BE2C (cell line): ENCODE measurements at places on chromosomes 4 and X.

DNA sequence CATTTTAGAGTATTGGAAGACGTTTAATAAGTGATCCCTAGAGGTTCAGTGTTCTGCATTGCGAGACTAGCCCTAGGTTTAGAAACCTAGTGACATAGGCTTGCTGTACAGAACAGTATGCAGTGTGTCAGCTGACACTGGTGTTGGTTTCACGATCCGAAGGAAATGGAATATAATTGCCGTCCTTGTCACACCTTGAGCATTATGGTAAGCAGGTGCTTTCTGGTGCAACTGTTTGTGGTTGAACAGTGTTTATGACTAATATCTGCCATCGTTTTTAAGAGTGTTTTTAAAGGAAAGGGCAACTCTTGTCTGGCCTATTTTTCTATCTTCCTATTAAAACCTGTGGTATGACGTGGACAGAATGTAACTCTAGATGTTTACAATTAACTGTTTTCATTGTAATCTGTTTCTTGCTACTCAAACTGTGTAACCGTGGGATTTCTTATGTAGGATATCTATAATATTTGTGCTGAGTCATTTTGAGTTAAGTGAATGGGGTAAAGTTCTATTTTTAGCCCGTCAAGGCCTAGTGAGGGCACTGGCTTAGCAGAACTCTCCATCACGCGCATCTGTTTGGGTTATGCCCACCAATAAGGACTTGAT lies 53.8 kb upstream of the TBC1D14 start:
- DNase-seq = no peak

GRCh38 chr4:179447308-179447707 lies 2005.1 kb upstream of the AGA start:
- DNase-seq = no peak

DNA sequence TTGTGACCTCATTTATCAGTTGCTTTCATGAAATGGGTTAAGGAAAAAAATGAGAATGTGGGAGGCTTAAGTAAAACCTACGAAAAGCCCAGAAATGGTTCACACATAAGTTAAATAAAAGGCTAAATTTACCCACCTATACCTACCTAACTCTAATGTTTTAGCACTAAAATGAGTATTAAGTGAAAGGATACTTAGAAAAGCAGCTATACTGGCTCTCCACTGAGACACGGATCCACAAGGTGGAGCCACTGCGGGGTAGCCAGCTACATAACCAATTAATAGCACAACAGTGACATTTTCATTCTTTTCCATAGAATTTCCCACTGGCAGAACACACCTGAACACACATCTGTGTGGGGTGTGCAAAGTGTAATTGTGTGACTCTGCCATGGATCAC lies 101.9 kb downstream of the MAML3 start:
- peak; percentile 68 for DNase-seq

GRCh38 chr4:171629182-171629581 lies 184.0 kb upstream of the GALNTL6 start:
- DNase-seq = no peak

- no peak for DNase-seq
These were observed 62.2 kb downstream of the RELL1 start for GRCh38 chr4:37623940-37624339.

- DNase-seq = no peak
These were observed 136.2 kb upstream of the HCCS start for GRCh38 chrX:10974920-10975319.

DNA sequence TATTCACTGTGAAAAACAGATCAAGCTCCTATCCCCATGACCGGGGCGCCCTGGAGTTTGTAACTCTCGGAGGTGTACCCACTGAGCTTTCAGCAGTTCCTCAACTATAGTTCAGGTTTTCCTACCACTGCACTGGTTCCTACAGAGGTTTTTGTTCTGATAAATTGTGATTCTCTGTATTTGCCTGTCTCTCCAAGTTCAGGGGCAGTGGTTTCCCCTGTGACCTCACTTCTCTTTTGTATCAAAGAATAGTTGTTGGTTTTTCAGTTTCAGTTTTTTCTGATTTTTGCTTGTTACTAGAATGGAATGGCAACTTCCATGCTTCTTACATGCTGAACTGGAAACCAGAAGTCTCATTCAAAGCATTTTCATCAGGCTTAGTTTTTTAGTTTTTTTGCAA lies 56.8 kb upstream of the PLS3 start:
- DNase-seq = no peak

GRCh38 chr4:1192091-1192492 lies 19.7 kb upstream of the SPON2 start:
- peak; percentile 38 for DNase-seq

DNA sequence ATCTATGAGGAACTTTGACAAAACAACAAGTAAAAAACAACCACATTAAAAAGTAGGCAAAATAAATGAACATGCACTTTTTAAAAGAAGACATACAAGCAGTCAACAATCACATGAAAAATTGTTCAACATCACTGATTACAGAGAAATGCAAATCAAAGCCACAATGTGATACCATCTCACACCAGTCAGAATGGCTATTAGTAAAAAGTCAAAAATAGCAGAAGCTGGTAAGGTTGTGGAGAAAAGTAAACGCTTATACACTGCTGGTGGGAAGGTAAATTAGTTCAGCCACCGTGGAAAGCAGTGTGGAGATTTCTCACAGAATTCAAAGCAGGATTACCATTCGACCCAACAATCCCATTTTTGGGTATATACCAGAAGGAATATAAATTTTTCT lies 17.0 kb upstream of the LNX1 start:
- DNase-seq = no peak

GRCh38 chr4:67546004-67546356 lies 677 bp upstream of the CENPC start:
- no peak for DNase-seq

GRCh38 chr4:56318555-56318954 lies 68.7 kb downstream of the AASDH start:
- DNase-seq = no peak

- no peak for DNase-seq
These were observed 154.6 kb downstream of the EPHA5 start for GRCh38 chr4:65515646-65516045.

GRCh38 chr4:3826247-3827172 lies 60.3 kb downstream of the ADRA2C start:
- DNase-seq = no peak

DNA sequence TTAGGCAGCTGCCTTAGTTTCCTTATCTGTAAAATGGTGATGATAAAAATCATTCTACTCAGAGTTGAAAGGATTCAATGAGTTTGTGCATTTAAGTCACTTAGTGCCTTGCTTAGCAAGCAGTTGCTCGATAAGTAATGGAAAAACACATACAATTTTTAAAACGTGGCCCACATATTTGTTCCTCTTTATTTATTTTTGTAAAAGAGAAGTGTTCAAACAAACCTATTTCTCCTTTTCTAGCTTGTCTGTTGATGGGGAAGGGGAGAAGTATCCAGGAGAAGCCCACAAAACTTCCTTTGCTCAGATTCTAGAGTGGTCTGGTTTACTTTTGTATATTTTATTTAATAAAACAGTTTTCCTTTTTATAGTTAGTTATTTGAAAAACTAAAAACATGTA lies 3.3 kb upstream of the HPGDS start:
- DNase-seq = no peak

- no peak for DNase-seq
These were observed at the start of gene QRFPR for GRCh38 chr4:121380776-121381462. TSS of gene QRFPR (minus strand) at chr4:121381018. CDS start at chr4:121380647, 371 bp downstream.

DNA sequence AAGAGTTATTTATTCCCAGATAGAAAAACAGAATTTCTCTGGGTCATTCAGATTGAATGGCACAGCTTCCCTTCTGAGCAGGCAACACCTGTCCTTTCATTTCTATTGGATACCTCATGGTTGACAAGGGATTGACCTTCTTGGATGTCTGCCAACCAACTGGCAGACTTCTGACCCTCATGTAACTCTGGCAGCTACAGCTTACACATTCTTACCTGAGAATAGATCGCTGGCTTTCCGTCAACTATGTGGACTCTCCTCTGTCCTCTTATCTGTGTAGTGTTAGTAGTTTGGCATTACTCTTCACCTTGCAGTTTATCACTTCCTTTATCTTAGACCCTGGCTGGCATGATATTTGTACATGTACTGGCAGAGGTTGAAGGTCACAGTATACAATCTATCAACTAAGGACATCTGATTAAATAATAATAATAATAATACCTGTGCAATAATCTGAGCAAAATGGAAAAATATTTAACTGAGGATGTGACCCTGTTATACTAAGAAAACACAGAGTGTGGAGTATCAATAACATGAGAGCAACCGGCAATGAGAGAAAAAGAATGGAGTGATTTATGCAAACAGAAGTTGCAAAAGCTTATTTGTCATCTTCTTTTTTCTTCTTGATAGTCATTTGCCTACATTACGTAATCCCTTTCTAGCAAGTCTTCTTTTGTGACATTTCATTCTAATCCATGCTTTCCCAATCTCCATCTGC lies 1118.2 kb downstream of the ARAP2 start:
- no peak for DNase-seq

- no peak for DNase-seq
These were observed 23.5 kb upstream of the CXCL13 start for GRCh38 chr4:77582156-77582555.

GRCh38 chrX:65745427-65745826 lies 78.0 kb downstream of the MSN start:
- no peak for DNase-seq

DNA sequence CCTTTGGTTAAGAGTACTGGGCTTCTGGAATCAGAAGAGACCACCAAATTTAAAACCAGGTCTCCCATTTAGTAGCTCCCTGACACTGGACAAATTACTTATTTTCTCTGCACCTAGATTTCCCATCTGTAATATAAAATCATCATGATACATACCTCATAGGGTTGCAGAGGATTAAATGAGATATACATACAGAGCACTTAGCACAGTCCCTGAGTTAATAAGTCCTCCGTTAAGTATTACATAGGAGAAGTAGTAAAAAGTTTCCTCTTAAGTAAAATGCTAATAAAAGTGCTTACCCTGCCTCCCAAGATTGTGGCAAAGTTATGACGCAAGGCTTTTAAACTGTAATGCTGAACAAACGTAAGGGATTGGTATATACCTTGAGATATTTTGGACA lies 539 bp upstream of the CHIC1 start:
- DNase-seq = no peak

GRCh38 chr4:165288639-165289422 lies 38.6 kb upstream of the MSMO1 start:
- no peak for DNase-seq

GRCh38 chr4:77015390-77015789 lies 60.4 kb downstream of the CCNI start:
- DNase-seq = no peak

DNA sequence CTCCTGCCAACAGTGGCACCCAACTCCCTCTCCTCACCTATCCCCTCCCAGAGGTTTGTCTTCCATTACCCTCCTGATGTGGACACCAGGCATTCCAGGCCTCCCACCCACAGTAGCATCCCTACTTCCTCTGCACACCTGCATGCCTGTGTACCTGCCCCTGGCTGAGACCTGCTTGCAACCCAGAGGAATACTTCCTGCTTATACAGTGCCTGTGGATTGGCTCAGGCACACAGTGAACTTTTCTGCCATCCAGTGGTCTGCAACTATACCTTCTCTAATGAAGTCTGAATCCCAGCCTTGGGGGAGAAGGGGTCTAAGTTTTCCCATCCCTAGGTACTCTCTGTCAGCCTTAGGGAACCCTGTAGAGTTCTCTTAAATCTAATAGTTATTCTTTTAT lies 169.9 kb downstream of the IQCM start:
- no peak for DNase-seq

GRCh38 chrX:94288972-94289371 lies 615.0 kb downstream of the FAM133A start:
- DNase-seq = no peak

- DNase-seq = no peak
These were observed 34.0 kb upstream of the CYBB start for GRCh38 chrX:37745835-37746217.

GRCh38 chr4:105607876-105608275 lies 55.5 kb downstream of the ARHGEF38 start:
- no peak for DNase-seq

- DNase-seq = no peak
These were observed 26.0 kb downstream of the ARL13A start for GRCh38 chrX:100995469-100995868.

DNA sequence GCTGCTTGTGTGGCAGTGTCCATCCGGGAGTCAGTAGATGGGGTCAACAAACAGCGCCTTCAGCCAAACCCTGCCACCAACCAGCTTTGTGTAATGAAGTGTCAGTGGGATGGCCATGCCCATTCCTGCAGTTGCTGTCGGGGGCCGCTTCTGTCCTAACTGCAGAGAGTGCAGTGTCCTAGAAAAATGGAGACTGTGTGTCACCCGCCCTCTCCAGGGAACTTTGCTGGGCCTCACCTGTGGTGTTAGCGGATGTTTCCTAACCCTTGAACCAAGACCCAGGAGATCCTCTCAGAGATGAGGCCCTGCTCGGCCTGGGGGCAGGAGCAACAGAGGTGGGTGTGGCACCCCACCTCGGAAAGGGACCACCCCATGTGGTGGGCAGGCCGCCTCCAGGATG lies 35.3 kb upstream of the HGFAC start:
- no peak for DNase-seq

GRCh38 chr4:112279025-112279881 lies 6.5 kb downstream of the TIFA start:
- DNase-seq = no peak

DNA sequence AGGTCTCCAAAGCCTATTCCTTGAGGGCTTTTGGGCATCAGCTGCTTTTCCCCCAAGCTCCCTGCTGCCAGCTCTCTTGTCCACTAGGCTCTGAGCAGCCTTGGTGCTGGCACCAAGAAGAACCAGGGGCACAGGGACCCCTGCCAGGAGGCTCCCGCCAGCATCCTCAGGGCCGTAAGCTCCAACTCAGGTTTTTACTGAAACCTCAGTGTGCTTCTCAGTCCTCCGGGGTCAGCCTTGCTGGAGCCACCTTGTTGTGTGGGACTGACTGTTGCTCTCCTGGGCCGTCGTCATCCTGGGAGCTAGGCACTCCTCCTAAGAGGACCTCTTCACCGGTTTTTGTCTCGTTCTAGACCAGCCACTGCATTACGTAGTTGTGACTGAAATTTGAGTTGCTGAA lies 38.9 kb downstream of the NOP14 start:
- no peak for DNase-seq
